CD4-positive, alpha-beta T cell treated with Interleukin-10 for 1 hour (primary cell): ENCODE measurements at places on chromosomes 12 and 14.

- DNase-seq, result no peak
Observed at GRCh38 chr14:52044791-52045522, 23.9 kb downstream of the NID2 start.

- DNase-seq, result no peak
Observed at GRCh38 chr14:100786131-100786530, 39.8 kb upstream of the MEG3 start.

DNA sequence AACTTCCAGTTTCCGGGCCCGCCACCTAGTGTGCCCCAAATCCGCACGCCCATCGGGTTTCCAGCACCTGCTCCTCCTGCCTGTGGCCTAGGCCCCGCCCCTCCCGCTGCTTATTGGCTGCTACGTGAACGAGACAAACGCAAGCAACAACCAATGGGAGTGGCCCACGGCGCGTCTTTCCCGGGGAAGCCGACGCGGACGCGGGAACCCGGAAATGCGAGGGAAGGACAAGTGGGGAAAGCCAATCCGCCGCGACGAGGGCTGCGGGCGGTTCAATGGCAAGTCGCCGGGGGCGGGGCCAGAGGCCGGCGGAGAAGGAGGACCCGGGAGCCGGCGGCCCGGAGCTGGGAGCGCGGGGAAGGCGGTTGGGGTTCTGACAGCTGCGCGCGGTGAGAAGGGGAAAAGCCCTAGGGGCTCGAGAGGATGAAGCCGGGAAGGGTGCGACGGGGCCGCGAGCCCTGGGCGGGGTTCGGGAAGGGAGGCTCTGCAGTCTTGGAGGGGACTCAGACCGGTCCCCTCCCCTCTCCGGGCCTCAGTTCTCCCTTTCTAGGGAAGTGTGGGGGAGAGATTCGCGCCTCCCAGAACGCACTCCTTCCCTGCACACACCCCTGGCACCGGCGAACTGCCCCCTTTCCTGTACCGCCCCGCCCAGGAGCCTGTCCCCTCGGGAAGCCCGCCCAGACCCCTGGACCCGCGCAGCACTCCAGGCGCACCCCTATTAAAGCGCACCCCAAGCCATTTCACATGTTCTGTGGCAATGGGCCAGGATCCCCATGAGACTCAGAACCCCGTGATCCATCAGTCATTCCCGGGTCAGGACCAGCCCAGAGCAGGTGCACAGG lies at the start of gene FICD:
TSS of gene FICD (plus strand) at position 305 of the 842 bp plus-strand sequence. CDS start 1,696 bp downstream, outside the sequence.
- DNase-seq, result peak; percentile 99

GRCh38 chr12:49332441-49332861 lies 4.5 kb downstream of the C1QL4 start:
- no peak for DNase-seq
